Activated CD4-positive, alpha-beta T cell treated with anti-CD3 and anti-CD28 coated beads, Interleukin-2, amount 50 U/mL, for 48 hours (primary cell): ENCODE measurements at places on chromosomes 4 and X.

GRCh38 chr4:13176741-13177142 lies 307.4 kb downstream of the RAB28 start:
- DNase-seq, result no peak

GRCh38 chr4:15656038-15656470 lies 897 bp upstream of the FBXL5 start:
- DNase-seq, result no peak

DNA sequence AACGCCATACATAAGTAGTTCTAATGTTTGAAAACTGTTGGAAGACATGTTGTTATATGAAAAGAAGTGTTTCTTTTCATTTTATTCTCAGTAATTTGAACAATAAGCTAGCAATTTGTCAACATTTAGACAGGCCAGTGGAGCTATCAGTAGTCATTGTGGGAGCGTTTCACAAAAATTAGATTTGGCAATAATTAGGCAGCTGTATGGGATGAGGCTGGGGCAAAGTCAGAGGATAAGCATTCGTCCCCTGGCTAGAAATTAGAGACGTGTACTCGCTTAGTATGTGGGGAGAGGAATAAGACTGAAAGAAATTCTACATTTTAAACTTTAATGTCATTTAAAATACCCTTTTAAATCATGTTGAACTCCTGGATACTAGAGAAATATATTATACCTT lies 70.6 kb downstream of the TMEM144 start:
- no peak for DNase-seq

DNA sequence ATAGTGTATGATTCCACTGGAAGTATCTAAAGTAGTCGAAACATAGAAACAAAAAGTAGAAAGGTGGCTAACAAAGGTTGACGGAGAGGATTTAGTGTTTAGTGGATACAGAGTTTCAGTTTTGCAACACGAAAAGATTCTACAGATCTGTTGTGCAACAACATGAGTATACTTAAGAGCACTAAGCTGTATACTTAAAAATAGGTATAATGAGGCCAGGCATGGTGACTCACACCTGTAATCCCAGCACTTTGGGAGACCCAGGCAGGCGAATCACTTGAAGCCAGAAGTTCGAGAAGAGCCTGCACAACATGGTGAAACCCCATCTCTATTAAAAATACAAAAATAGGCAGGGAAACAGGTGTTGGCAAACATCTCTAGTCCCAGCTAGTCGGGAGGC lies 7.9 kb upstream of the ATRX start:
- DNase-seq, result no peak

GRCh38 chr4:150366487-150366999 lies 215.4 kb upstream of the MAB21L2 start:
- no peak for DNase-seq

DNA sequence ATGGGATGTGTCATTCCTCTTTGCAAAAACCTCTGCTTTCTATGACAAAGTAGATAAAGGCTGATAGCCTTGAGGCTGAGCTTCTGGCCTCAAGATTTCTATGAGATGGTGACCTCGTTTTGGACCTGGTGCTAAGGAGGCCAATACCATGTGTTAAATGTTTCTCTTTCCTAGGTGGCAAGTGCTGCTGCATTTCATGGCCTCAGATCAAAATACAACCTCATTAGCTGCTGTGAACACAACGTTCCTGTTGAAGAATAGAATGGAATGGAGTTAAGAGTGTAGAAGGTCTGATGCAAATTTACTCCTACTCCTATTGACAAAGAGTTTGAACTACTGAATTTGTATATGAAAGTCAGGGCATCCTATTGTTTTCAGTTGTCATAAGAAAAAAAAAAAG lies 112.0 kb downstream of the C4orf51 start:
- DNase-seq, result no peak

DNA sequence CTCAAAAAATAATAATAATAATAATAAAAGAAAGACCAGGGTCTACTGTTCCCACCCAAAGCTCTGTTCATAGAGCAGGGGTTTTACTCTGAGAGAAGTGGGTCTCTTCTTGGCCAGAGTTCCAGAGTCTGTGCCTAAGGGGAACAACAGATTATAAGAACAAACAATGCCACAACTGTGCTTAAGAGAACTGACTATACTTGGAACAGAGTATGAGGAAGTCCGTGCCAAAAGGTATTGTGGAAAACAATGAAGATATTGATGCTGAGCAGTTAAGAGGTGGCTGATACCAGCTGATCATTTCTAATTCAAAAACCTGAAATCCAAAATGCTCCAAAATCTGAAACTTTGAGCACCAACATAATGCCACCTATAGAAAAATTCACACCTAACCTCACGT lies 229.6 kb downstream of the FBXO8 start:
- no peak for DNase-seq

DNA sequence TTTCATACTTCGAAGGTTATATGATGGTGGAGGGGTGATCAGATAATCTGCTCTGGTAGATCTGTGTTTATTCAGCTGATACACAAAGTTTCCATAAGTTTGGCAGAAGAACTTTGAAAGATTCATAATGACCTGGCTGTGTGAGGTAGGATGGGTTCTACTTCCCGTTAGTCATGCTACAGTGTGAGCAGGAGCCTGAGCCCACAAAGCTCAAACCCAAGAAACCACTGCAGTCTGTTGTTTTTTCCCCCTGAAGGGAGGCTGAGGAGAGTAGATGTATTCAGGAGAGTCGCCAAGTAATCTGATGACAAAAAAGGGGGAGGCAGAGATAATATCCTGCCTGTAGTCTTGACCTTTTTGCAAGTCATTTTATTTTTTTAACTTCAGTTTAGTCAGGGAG lies 52.8 kb upstream of the PPP3CA start:
- DNase-seq, result peak; percentile 20

GRCh38 chr4:147335183-147335582 lies 145.7 kb upstream of the EDNRA start:
- no peak for DNase-seq

DNA sequence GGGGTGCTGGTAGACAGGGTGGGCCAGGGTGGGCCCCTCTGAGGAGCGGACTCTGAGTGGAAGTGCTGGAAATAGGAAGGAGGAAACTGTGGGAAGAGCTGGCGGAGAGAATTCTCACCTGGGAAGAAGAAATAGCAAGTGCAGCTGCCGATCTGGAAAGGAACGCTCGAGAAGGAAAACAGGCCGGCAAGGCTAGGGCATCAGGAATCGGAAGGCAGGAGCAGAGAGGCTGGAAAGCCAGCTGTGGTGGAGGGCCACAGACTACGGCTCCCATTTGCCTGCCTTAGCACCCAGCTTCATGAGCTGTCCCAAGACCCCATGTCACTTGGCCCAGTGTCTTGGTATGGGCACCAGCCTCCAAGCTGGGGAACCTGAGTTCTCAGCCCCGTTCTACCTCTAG lies 37.3 kb downstream of the DCTD start:
- DNase-seq, result no peak

- DNase-seq, result no peak
These were observed 96.8 kb downstream of the PDLIM5 start for GRCh38 chr4:94548571-94548970.

DNA sequence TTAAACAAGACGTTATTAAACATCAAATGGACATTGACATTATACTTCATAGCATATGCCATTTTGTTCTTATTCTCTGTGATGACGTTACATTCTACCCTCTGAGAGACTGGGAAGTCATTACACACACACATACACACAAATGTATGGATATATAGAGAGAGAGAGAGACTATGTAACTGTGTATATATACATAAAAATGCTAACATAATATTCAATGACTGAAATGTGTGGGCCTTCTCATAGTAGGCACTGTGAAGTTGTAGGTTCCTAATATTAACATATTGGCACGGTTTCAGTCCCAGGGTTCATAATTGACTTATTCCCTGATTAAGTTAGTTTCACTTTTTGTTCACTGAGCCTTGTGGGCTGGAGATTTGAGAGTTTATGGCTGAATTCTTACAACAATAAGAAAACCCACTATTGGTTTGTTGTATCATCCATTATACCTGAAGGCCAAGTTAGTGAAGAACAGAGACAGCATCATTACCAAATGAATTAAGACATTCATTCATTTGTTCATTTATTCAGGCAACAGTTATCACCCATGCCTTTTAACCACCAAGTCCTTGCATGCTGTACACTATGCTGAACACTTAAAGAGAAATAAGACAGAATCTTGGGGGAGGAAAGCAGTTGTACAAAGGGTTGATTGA lies 68.5 kb downstream of the GAB1 start:
- DNase-seq, result no peak

- DNase-seq, result no peak
These were observed 327.2 kb upstream of the DIPK2B start for GRCh38 chrX:45527834-45528233.

- DNase-seq, result no peak
These were observed 136.6 kb downstream of the AFF1 start for GRCh38 chr4:87071401-87071800.

DNA sequence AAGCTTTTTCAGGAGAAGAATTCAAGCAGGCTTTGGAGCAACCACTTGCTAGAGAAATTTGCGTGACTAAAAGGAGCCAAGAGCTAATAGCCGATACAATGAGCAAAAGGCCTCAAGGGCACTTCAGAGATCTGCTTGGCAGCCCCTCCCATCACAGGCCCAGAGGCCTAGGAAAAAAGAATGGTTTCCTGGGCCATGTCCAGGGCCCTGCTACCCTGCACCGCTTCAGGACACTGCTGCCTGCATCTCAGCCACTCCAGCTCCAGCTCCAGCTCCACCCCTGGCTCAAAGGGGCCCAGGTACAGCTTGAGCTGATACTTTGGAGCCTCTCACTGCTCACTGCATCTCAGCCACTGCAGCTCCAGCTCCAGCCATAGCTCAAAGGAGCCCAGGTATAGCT lies 98.9 kb downstream of the FAM13A start:
- DNase-seq, result no peak

DNA sequence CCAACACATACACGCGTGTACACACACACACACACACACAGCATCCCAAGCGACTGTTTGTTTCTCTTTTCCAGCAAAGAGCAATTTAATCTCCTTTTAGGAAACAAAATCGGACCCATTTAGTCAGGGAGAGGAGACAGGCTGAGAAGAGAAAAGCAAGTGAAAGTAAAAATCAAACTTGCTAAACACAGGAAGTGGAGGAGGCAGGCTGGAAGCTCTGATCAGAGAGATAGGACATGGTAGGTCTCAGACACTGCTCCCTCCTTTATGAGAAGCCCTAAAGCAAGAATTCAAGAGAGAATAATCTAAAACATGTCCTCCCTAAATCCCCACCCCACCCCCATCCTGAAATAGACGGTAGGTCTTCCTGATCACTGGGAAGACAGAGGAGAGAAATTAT lies 62.3 kb downstream of the GPC3 start:
- no peak for DNase-seq

DNA sequence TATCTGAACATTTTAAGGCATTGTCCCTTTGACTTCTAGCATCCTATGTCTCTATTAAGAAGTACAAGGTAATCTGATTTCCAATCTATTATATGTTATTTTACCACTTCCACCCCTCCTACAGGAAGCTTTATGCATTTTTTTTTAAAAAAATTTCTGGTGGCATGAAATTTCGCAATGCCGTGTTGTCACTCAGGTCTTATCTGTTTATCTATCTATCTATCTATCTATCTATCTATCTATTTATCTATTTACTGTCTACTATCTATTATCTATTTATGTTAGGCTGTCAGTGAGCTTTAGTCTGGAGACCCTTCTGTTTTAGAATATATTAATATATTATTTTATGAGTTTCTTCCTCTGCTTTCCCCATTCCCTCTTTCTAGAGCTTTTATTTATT lies 125.3 kb upstream of the FAM9C start:
- no peak for DNase-seq

DNA sequence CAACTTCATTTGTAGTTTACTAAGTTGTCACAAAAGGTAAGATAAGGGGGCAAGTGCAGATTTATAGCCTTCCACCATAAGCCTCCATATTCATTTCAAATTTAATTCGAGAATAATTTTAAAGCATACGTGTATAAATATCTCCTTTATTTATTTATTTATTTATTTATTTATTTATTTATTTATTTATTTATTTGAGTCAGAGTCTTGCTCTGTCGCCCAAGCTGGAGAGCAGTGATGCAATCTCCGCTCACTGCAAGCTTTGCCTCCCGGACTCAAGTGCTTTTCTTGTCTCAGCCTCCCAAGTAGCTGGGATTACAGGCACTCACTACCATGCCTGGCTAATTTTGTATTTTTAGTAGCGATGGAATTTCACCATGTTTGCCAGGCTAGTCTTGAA lies 523.4 kb downstream of the FAT4 start:
- no peak for DNase-seq

DNA sequence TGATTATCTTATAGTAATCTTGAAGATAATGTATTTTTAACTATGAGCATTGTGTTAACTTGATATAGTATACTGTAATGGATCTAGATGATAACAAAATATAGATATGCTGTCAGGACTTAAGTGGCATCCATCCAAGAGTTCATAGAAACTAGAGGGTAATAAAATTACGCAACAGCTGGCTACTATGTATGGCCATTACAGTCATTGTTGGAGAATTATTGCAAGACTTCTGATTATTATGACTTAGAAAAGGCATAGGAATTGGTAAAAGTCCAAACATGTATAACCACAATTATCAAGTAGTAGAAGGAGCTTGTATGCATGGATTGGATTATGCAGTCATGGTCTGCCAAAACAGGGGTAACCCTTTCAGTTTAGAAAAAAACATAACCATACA lies 9.5 kb downstream of the OGT start:
- DNase-seq, result no peak

DNA sequence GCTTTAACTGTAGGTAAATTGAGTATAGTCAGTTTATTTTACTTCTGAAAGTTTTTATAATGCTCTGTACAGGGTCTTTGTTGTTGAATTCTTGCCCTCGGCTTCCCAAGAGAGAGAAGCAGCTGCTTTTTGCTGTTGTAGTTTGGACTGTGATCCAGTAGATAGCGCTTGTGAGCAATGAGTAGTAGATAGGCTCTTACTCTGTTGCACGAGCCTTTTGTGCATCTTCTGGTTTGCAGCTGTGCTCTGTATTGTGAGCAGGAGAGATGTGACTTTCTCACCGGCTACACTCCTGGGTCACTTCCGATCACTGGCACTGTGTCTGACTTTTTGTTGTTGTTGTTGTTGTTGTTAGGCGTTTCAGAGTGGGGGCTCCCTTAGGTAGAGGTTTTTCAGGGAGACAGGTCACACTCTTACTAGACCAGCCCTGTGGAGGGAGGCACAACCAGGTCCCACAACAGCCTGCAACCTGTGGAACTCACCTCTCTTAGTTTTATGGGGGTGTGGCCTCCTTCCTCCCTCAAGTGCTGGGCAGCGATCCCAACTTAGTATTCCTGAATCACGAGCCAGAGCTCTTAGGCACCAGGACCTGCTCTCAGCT lies 822.1 kb upstream of the GALNTL6 start:
- DNase-seq, result no peak

- no peak for DNase-seq
These were observed 38.7 kb upstream of the FGF2 start for GRCh38 chr4:122787940-122788339.

DNA sequence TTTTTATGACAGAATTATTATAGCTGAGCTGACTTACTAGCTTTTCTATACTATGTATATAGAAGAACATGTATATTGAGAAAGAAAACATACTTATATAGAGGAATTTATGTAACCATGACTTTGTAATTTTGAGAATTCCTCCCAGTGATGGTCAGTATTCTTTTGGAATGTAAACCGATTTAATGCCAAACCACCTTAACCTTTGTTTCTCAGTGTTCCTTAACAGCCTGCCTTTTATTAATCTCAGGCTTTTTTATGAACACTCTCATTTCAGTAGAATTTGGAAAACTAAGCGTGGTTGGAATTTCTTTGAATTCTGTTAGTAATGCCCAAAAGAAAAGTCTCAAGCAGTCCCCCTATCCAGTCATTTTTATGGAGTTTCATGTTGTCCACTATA lies 47.0 kb downstream of the MOSPD2 start:
- no peak for DNase-seq
